NCI-H774 (cell line): ENCODE measurements at places on chromosomes 11 and 22.
A peak's percentile ranks its signal among the peaks of the same experiment; 100 is the strongest.

- DNase-seq: no peak
Measured at GRCh38 chr11:109641549-109641948, 219.6 kb downstream of the C11orf87 start.

DNA sequence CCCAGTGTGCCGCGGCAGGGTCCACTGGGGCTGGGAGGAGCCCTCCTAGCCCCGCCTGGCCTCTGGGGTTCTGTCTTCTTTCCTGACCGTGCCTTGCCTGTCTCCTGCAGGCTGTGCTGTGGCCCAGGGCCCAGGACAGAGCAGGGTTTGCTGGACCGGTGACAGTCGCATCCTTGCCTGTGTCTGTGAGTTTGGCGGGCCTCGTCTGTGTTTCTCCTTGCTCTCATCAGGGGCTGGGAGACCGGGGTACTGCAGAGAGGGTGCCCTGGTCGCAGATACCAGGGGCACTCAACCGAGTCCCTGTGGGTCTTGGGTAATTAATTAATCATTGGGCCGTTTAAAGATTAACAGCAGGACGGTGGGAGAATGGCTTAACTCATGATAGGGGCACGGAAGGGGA is 29.9 kb downstream of the RPL3 start:
- DNase-seq: no peak

GRCh38 chr11:63892228-63892627 is 24.7 kb downstream of the RCOR2 start:
- no peak for DNase-seq

GRCh38 chr11:118079491-118079890 is 2.6 kb downstream of the TMPRSS4 start:
- no peak for DNase-seq

GRCh38 chr22:30228509-30229359 is 17.8 kb downstream of the LIF start:
- DNase-seq: no peak

DNA sequence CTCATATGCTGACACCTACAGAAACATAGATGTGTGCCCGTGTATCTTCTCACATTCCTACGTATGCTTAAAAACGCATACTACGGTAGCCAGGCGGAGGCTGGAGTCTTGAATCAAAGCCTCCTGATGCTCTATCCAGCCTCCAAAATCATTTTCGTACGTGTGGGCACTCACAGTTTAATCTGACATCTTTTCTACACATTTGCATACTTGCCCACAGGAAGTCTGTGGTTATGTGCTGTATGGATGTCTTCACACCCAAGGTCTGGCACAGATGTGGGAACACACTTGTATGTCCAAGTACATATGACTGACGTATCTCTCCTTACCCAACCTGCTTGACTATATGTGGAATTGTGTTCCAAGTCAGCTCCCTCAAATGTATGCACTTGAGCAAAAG is 561.8 kb upstream of the CADM1 start:
- no peak for DNase-seq

DNA sequence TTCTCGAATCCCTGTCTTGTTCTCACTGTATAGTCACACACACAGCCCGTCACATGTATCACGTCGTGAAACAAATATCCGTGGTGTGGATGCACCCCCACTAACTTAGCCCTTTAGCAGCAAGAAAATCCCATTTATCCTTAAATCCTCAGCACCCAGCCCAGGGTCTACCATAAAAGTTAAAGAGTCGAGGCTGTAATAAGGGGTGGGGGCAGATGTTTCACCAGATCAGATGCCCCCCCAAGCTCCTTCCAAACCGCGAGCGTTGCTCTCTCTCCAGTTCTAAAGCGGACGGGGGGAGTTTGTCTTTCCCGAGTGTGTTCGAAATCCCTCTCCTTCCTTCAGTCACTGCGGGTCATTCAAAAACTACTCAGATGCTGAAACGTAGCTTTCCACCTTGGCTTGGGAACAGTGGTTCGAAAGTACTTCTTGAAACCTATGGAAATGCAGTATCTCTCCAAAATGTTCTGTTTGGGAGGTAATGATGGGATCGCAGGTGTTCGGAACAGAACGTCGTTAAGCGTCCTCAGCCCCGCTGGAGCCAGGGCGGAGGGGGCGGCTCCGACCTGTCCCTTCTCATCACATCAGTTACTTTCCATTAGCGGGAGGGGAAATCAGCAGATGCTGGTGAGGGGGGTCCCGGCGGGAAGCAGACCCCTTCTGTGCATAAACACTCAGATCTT is 156.2 kb downstream of the BRD1 start:
- no peak for DNase-seq

GRCh38 chr22:48478529-48479265 is 1349.0 kb downstream of the BRD1 start:
- no peak for DNase-seq

- no peak for DNase-seq
Measured at GRCh38 chr11:117413616-117414015, 86.0 kb downstream of the CEP164 start.

- DNase-seq: no peak
Measured at GRCh38 chr22:21902296-21903087, 35.0 kb upstream of the MAPK1 start.

GRCh38 chr11:46307785-46308341 is 30.4 kb downstream of the CREB3L1 start:
- DNase-seq: no peak

- peak; percentile 82 for DNase-seq
Measured at GRCh38 chr11:842370-843002, at the start of the genes POLR2L and TSPAN4. Gene POLR2L (minus strand): TSS chr11:842529. CDS start chr11:842508, 21 bp downstream. Gene TSPAN4 (plus strand): TSS chr11:842852. CDS start chr11:850305, 7,453 bp downstream.
